LHCN-M2 (cell line): ENCODE measurements at places on chromosomes 4 and X.
A peak's percentile ranks its signal among the peaks of the same experiment; 100 is the strongest.

GRCh38 chr4:128913228-128913627 lies 103.7 kb downstream of the JADE1 start:
- no peak for DNase-seq

GRCh38 chr4:15327311-15328298 lies 100.2 kb upstream of the C1QTNF7 start:
- peak; percentile 94 for DNase-seq

GRCh38 chr4:107625391-107625902 lies 94.6 kb downstream of the PAPSS1 start:
- no peak for DNase-seq

GRCh38 chrX:11239230-11239629 lies 54.0 kb upstream of the AMELX start:
- DNase-seq: peak; percentile 53

DNA sequence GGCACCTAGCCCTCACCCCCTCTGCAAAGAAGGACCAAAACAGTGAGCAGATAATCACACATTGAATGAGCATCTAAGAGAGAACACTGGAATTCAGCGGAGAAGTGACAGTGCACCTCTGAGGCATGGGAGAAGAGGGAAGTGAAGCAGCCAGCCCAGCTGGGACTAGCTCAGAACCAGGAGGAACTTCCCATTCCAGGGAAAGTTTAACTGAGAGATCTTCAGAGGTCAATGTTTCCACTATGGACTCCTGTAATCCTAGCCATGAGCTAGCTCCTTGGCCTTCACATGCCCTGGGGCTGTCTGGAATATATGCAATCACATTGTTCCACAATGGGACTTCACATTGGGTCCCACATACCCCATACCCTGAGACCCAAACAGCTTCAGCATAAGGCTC lies 24.4 kb downstream of the TLR6 start:
- no peak for DNase-seq

DNA sequence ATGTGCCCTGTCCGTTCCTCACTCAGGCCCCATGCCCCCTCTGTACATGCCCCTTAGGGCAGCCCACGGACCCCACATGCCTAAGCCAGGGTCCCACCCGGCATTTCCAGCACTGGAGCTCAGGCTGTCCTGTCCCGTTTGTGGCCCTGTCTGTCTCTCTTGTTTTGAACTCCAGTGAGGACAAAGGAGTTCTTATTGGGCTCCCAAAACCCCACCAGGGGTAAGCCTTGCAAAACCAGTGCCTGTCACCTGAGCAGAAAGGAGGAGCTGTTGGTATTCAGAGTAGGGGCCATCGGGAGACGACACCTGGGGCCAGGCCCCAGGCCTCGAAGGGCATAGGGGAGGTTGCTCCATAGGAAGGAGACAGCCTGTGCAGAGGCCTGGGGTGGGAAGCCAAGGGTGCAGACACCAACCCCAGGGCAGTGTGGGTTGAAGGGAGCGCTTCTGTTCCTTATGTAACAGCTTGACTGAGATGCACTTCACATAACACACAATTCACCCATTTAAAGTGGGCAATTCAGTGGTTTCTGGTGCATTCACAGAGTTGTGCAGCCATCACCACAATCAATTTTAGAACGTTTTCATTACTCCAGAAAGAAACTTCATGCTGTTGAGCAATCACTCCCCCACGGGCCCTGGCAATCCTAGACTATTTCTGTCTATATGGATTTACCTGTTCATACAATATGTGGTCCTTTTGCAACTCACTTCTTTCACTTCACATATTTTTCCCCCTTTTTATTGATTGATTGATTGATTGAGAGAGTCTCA lies 31.7 kb downstream of the MAN2B2 start:
- DNase-seq: no peak

DNA sequence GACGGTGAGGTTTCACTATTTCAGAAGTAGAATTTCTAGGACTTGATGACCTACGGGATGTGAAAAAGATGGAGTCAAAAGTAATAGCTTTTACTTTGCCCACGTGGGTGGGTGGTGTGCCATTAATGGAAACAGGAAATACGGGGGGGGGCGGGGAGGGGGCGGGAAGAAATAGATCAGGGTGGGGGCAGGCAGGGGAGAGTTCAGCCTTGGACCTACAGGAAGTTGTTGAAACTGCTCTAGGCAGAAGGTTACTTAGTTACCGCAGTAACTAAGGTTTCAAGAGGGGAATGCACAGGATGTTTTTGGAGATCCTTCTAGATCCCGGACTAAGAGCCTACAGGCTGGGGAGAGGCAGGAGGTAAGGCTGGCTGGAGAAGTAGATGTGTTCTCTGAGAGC lies 3.6 kb upstream of the FHL1 start:
- no peak for DNase-seq

GRCh38 chr4:79673898-79674297 lies 265.9 kb upstream of the GK2 start:
- no peak for DNase-seq

DNA sequence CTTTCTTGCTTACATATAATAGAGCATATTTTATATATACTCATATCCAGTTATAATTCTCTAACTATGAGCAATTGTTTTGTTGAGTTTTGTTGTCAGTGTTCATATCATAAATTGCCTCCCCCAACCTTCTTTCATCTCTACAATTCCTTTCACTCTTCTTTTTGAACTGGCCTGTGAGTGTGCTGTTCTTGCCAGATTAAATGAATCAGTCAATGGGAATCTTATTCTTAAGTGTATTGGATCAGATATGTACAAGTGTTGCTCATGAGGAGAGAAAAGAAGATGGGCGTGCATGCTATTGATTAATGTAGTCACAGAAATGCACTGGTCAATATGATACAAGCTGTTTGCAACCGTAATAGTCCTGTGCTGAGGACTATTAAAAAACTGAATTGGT lies 728.1 kb upstream of the MAGEB2 start:
- DNase-seq: no peak

- no peak for DNase-seq
Observed at GRCh38 chrX:46624090-46624786, 50.7 kb downstream of the CHST7 start.

- DNase-seq: no peak
Observed at GRCh38 chr4:70701271-70701670, 12.9 kb downstream of the UTP3 start.

- DNase-seq: no peak
Observed at GRCh38 chr4:97525236-97525635, 618.0 kb downstream of the STPG2 start.

GRCh38 chr4:186898367-186898766 lies 174.7 kb upstream of the FAT1 start:
- no peak for DNase-seq

DNA sequence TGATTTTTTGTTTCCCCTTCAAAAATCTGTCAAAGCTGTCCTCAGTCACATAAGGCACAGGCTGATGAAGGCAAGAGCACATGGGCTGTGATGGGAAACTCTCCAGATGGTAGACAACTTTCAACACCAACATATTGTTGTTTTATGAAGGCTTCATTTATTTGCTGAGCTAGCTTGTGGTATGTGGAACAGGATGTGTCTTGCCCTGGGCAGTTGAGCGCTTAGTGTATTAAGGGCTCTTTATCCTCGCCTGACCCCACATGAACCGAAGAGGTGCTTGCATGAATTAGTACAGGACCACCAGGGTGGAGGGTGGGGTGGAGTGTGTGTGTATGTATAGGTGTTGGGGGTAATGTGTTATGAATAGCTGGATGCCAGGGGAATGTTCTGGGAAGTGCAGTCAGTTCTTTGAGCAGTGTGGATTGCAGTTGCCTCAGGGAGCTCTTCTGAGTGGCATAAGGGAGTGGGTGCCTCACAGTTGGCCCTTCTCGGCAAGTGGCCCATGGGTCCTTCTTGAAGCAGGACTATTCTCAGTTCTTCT lies 103.1 kb downstream of the PHEX start:
- peak; percentile 60 for DNase-seq

GRCh38 chr4:109410226-109410625 lies 23.4 kb upstream of the SEC24B start:
- no peak for DNase-seq

DNA sequence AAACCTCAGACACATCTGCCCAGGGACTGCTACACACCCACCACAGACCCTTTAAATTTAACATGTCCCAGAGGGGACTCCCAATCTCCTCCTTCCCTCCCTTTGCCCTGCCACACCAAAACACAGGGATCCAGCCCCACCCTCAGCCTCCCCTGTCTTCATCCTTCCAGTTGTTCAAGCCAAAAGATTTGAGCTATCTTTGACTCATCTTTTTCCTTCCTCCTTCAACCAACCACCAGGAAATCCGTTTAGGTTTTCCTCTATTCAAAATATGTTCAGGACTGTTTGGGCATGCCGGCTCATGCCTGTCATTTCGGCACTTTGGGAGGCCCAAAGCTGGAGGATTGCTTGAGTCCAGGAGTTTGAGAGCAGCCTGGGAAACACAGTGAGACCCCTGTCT lies 6.9 kb upstream of the STK32B start:
- no peak for DNase-seq

DNA sequence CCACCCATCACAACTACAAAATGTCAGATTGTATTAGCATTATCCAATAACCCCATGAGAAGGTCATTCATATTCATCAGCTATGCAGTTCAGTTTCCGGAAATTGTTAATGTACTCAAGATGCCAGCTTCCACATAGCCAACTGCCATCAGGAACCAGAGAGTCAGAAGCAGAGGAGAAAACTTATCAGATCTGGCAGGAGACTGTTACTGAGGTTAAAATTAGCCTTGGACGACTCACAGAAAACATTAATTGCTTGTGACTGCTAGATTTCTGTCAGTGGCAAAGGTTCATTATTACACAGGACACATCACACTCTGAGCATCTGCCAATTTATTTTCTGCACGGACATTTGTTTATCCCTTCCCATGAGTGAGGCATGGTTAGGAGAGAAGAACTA lies 352.8 kb downstream of the DHRSX start:
- DNase-seq: no peak

DNA sequence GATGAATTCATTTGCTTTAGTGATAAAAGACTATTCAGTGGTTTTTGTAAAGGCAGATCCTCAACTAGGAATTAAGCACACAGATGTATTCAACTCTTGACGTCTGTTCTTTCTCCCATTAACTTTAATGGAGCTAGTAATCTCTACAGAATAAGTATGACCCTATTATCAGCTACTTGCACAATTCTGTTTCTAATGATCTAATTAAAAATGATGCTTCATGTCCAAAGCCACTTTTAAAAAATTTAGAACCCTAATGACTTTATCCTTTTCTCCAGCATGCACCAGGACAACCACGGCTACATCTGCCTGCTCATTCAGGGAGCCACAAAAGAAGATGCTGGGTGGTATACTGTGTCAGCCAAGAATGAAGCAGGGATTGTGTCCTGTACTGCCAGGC lies 85.4 kb downstream of the CBR4 start:
- DNase-seq: no peak

DNA sequence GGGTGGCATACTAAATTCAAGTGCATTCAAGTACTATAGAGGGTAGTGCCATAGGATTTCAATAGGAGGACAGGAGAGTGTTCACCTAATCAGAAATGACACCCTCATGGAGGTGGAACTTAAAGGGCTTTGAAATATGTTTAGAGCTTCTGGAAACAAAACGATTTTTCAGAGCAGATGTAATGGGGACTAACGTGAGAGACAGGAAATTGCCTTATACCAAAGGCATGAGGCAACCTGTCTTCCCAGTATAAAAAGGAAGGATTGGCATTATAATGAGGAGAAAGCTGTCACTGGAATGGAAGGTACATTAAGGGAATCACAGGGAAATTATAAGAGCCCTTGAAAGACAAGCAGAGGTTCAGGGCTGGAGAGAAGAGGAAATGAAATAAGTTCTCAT lies 116.3 kb upstream of the PNPLA4 start:
- DNase-seq: no peak

- peak; percentile 41 for DNase-seq
Observed at GRCh38 chr4:129043523-129043922, 49.8 kb downstream of the SCLT1 start.

DNA sequence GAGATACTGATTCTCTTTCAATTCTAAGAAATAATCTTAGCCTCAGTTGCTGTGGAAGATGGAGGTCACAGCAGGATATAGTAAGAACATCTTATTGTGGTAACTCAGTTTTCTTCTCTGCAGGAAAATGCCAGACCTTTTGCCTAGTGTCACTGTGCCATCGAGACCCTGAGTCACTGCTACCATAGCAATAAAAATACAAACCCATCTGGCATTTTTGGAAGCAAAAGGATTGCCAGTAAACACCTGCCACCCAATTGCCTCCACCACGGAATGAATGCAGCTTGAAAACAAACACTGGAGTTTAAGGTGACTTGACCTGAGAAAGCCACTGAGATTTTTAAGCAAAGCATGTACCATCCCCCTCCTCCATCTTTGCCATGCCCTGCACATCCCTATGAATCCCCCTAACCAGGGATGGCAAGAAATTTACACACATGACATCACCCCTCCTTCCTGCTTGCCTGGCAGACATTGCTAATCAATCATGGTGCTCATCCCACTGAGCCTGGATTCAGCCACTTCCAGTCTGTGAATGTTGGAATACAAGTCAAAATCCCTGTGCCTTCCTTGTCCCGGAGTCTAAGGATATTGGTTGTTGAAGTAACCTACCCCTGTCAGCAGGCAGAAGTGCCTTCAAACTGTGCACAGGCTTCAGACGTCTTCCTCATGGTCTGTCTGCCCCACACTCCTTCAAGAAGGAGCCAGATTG lies 59.6 kb upstream of the MAMLD1 start:
- DNase-seq: peak; percentile 31

- peak; percentile 21 for DNase-seq
Observed at GRCh38 chrX:20263474-20263873, 3.2 kb downstream of the RPS6KA3 start.

DNA sequence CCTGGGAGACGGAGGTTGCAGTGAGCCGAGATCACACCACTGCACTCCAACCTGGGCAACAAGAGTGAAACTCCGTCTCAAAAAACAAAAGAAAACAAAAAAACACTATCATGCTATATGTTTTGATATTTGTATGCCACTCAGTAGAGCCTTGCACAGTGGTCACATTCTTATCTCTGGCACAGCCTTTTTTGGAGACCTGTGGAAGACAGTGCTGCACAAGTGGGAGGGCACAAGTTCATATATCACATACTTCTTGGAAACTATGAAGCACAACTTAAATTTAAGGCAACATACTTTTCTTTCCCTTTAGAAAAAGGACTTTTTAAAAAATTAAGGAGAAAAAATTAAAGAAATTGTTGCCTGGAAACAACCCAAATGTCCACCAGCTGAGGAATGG lies 14.4 kb upstream of the S100G start:
- no peak for DNase-seq

DNA sequence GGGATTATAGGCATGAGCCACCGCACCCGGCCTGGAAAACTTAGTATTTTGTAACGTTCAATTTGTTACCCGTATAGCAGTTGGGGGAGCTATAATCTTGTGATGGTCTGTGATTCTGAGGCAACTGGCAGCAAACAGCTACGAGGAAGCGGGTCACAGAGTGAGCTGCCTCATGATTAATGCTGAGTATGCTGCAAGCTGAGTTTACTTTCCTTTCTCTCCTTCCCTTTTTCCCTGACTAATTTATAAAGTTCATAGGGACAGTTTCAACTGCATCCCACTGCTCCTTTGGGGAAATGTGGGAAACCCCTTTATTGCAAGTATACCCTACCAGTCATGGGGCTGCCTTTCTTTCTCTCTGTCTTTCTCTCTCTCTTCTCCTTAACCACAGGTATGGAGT lies 17.7 kb upstream of the ELOVL6 start:
- DNase-seq: peak; percentile 8

- DNase-seq: no peak
Observed at GRCh38 chr4:184439856-184440594, 34.3 kb downstream of the IRF2 start.

- DNase-seq: no peak
Observed at GRCh38 chr4:88327665-88328064, 43.3 kb upstream of the PPM1K start.
